Ovary (tissue), 10 donors: ENCODE measurements at places on chromosomes 5 and 9. TPM values are rescaled to one million over a fixed set of nuclear protein-coding genes. Genes with fewer than 3 reads are reported as not detected.
A peak's percentile ranks its signal among the peaks of the same experiment; 100 is the strongest.

DNA sequence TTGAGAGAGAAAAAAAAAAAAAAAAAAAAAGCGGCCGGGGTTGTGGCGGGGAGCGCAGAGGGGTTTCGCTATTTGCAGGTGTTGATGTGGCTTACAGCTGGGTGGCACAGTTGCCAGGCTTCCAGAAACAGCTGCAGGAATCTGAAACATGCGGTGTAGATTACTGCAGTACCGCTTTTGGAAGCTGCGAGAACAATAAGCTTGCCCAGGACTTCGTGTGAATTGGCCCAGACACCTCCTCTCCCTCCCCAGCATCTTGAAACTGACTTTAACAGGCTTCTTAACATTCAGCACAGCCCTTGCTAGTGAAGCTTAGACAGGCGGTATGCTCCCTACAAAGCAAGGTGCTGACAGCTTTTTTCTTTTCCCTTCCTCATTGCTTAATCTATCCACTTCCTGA is 104.0 kb downstream of the ATP10B start:
- no peak overlapping the region for H3K27ac ChIP-seq
- H3K36me3 ChIP-seq = no peaks in the 10 kb centered on the region
- no peak overlapping the region for H3K4me3 ChIP-seq
- no peaks in the 10 kb centered on the region for H3K27me3 ChIP-seq

ADRB2 gene
- total RNA-seq = 1.2 TPM

GRCh38 chr5:61966997-61967396 is 339.0 kb upstream of the KIF2A start:
- H3K27me3 ChIP-seq = no peaks in the 10 kb centered on the region
- no peak for DNase-seq
- no peaks in the 10 kb centered on the region for H3K4me1 ChIP-seq
- no peak overlapping the region for H3K4me3 ChIP-seq
- no peak overlapping the region for H3K27ac ChIP-seq

PLAA gene
- 13.6 TPM for total RNA-seq

DNA sequence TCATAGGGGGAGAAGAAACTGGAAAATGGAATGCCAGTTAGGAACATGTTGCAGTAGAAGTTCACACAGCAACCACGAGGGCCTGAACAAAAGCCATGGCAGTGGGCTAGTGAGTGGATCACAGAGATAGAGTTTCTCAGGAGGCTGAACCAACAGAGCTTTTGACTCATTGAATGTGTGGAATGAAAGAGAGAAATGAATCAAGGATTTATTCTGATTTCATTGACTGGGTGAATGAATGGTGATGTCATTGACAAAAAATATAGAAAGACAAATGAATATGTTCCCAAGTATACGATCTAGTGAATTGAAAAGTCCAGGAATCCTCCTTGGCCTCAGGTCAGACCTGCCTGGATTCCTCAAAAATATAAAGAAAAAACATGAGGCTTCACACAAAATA is 99.2 kb downstream of the ZNF462 start:
- DNase-seq = no peak
- no peak overlapping the region for H3K4me3 ChIP-seq
- no peaks in the 10 kb centered on the region for H3K4me1 ChIP-seq

- H3K4me1 ChIP-seq = no peaks in the 10 kb centered on the region
- H3K27me3 ChIP-seq = no peaks in the 10 kb centered on the region
- H3K4me3 ChIP-seq = no peak overlapping the region
- no peak for DNase-seq
- H3K27ac ChIP-seq = no peak overlapping the region
These were observed 86.5 kb upstream of the FSTL4 start for GRCh38 chr5:133698646-133699526.

DNA sequence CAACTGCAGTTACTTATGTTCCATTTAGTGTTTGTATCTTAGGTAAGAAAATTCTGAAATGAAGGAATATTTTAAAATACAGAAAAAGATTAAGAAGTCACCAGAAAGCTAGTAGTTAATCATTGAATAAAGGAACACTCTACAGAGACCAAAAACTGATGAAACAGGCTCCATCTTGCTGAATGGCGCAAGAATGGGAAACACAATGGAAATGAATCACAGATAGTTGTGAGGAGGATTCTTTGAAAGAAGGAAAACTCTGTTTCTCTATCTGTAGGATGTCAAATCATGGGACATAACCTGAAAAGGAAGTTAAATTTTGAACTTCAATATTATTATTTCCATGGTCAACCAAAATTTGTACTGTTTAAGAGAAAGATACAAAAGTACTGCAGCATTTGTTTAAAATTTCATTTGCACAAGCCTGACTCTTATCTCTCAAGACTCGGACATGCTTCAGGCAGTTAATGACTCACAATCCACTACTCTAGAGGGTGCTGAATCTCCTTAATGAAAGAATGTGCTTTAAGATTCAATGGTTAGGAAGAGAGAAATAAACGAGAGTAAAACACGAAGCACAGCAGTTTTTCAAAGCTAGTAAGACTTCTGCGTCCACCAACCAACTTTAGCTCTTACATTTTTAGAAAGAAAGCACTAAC is 1064.4 kb upstream of the DMAC1 start:
- H3K27ac ChIP-seq = no peak overlapping the region
- no peaks in the 10 kb centered on the region for H3K36me3 ChIP-seq
- no peak for DNase-seq
- no peak overlapping the region for H3K4me3 ChIP-seq
- H3K4me1 ChIP-seq = peaks cover 4% of the 10 kb centered on the region

DNA sequence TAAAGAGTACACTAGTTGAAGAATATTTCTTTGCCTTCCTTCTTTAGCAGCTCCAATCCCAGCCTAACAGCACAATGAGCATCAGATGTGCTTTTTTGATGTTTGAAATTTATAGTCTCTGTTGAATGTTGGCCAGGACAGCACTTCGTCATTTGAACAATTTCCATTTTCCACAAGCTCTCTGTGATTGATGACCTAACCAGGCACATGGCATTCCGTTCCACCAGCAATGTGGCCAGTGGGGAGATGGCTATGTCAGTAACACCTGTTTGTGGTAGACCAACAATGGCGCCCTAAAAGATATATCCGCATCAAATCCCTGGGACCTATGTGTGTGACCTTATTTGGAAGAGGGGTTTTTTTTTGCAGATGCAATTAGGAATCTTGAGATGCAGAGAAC is 66.8 kb downstream of the PALM2AKAP2 start:
- H3K36me3 ChIP-seq = no peaks in the 10 kb centered on the region
- no peak overlapping the region for H3K27ac ChIP-seq
- H3K4me1 ChIP-seq = no peaks in the 10 kb centered on the region
- no peak for DNase-seq

DNA sequence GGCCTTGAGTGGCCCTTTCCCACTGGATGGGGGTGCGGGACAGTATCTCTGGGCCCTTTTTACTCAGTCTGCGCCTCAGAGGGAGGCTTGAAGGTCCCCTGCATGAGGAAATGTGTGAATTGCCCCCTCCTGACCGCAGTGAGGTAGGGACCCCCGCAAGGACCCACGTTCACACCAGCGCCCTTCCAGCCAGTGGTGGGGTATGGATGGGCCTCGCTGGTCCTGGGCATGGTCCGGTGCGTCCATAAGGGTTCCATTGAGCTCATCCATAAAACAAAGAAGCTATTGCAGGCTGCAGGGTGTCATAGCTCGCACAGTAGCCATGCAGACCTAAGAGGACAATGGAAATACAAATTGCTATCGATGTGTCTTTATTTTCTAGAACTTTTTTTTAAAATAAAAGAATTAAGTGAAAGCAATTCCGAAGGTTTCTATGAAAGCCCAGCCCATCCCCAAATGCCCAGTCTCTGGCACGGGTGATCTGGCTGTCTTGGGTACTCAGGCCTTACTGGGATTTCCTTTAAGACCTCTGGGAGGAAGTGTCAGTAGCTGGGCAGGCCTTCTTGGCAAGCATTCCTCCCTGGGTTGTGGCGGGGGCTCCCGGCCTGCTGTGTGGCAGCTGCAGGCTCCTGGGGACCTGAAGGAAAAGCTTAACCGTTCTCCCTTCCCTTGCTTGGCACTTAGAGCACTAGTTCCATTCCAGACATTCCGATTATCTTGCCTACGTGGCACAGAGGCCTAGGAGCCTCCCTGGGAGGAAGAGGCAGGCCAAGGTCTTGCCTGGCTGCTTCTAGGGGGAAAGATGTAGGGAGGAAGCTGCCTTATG is 1.5 kb upstream of the SEMA5A start:
- DNase-seq = peak; percentile 29
- H3K4me3 ChIP-seq = peak overlapping the region; percentile 60
- no peaks in the 10 kb centered on the region for H3K36me3 ChIP-seq
- H3K27ac ChIP-seq = peak overlapping the region; percentile 88
- H3K27me3 ChIP-seq = no peaks in the 10 kb centered on the region

TAF11L13 gene
- total RNA-seq = not detected

- no peak overlapping the region for H3K4me3 ChIP-seq
- no peaks in the 10 kb centered on the region for H3K27me3 ChIP-seq
- no peaks in the 10 kb centered on the region for H3K4me1 ChIP-seq
These were observed 320.6 kb downstream of the PJA2 start for GRCh38 chr5:109089191-109089590.

IFNA17 gene
- total RNA-seq = not detected

DNA sequence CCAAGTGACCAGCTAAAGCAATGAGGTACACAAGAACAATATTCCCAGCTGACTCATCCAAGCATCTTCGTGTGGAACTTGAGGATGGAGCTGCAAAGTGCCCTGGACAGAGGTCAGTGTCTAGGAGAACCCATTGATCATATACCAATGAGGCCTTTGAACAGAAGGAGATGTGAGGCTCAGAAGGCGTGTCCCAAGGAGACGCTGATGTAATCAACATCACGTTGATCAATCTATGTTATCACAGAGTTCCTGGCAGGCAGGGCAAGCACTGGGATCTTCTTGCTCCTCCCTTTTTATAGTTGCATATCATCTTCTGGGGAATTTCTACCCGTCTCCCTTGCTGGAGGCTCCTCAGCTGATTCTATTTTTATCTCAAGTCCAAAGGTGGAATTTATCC is 163.4 kb downstream of the TRPM6 start:
- H3K4me3 ChIP-seq = no peak overlapping the region
- H3K36me3 ChIP-seq = no peaks in the 10 kb centered on the region
- H3K27ac ChIP-seq = no peak overlapping the region
- H3K27me3 ChIP-seq = no peaks in the 10 kb centered on the region
- no peaks in the 10 kb centered on the region for H3K4me1 ChIP-seq

- DNase-seq = no peak
- no peak overlapping the region for H3K27ac ChIP-seq
- H3K4me1 ChIP-seq = no peaks in the 10 kb centered on the region
- no peak overlapping the region for H3K4me3 ChIP-seq
- no peaks in the 10 kb centered on the region for H3K36me3 ChIP-seq
These were observed 189.3 kb upstream of the EFNA5 start for GRCh38 chr5:107860044-107860443.

DNA sequence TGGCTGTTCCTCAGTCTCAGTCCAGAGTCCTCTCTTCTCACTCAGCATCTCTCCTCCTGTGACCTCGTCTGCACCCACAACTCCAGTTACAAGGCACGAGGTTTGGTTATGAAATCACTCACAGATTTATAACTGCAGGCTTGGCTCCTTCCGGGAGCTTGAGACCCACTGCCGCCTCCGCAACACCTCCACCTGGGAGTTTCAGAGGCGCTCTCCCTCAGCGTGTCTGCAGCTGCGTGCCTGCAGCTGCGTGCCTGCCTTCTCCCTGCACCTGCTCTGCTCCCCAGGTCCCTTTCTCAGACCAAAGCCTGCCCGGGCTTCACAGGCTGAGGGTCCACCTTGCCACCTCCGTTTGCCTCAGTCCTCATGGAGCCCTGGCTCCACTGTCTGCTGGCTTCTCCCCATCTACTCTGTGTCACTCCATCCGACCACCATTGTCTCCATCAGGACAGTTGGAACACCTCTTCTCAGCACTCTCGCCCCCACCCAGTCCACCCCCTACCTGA is 51.5 kb downstream of the HRH2 start:
- no peaks in the 10 kb centered on the region for H3K27me3 ChIP-seq
- H3K36me3 ChIP-seq = no peaks in the 10 kb centered on the region
- H3K4me3 ChIP-seq = no peak overlapping the region
- H3K4me1 ChIP-seq = no peaks in the 10 kb centered on the region
- no peak for DNase-seq
- H3K27ac ChIP-seq = no peak overlapping the region

DNA sequence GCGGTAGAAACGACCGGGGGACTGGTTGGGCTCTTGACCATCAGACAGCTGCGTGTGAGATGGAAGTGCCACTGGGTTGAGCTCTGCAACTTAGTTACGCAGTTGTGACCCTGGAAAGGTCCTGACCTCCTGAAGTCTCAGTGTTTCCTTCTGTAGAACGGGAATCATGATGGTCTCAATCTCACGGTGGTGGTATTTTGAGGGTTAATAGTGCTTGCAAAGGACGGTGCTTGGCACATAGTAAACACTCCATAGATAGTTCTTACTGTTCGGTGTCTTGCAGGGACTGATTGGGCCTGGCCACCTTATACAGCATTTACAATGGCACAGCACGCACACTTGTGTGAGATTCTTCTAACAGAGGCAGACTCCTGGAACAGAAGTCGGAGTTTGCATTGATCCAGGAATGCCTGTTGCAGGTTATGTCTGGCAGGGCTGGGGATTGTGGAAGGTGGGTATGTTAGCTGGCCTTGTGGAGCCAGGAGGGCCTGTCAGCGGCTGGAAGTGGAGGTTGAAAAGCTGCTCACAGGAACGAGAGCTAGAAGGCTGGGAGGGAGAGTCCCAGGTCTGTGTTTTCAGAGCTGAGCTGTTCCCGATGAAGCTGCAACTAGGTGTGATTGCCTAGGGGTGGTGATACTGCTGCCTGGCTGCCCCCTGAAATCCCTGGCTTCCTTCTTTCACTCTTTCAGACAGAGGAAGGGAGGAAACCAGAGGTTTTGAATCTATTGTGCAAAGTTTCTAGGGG is 962 bp upstream of the TXN start:
- peak; percentile 17 for DNase-seq
- H3K4me1 ChIP-seq = peaks cover 6% of the 10 kb centered on the region
- H3K27ac ChIP-seq = peak overlapping the region; percentile 62
- H3K36me3 ChIP-seq = no peaks in the 10 kb centered on the region
- H3K4me3 ChIP-seq = peak overlapping the region; percentile 95
- H3K27me3 ChIP-seq = no peaks in the 10 kb centered on the region

CCL28 gene
- 2.1 TPM for total RNA-seq

GRCh38 chr5:82388181-82388580 is 110.0 kb upstream of the RPS23 start:
- peaks cover 10% of the 10 kb centered on the region for H3K4me1 ChIP-seq
- DNase-seq = no peak
- H3K27me3 ChIP-seq = no peaks in the 10 kb centered on the region
- no peaks in the 10 kb centered on the region for H3K36me3 ChIP-seq
- H3K4me3 ChIP-seq = no peak overlapping the region

DNA sequence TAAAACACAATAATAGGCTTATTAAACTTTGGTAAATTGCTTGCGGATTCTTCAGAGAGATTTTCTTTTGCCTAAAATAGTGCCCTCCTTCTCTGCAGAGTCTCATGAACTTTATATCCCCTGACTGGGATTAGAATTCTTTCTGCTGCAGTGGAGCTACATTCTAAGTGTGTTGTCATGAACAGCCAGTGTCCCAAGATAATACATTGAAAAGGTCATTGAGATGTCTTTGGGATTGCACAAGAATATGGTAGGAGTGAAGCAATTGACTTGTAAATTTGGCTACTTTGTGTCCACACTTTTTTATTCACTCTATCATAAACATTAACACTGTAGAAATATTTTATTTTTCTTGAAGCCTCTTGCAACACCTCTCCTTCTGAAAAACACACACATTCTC is 604.5 kb downstream of the GABRG2 start:
- H3K27ac ChIP-seq = no peak overlapping the region
- no peaks in the 10 kb centered on the region for H3K27me3 ChIP-seq
- H3K4me1 ChIP-seq = no peaks in the 10 kb centered on the region
- H3K36me3 ChIP-seq = no peaks in the 10 kb centered on the region
- no peak overlapping the region for H3K4me3 ChIP-seq

GRCh38 chr5:89097103-89097502 is 214.1 kb upstream of the MEF2C start:
- H3K27me3 ChIP-seq = no peaks in the 10 kb centered on the region
- no peak overlapping the region for H3K27ac ChIP-seq
- H3K4me3 ChIP-seq = no peak overlapping the region
- H3K36me3 ChIP-seq = no peaks in the 10 kb centered on the region
- no peaks in the 10 kb centered on the region for H3K4me1 ChIP-seq
- DNase-seq = no peak
